ENCODE measurements at places on chromosomes 2 and 18. TPM values are rescaled to one million over a fixed set of nuclear protein-coding genes. Genes with fewer than 3 reads are reported as not detected.

Gene RBM43
- 3.5 TPM for total RNA-seq

Gene PAPOLG
- 6.6 TPM for total RNA-seq

Gene SERPINB13
- not detected for total RNA-seq

Gene MBD2
- 29.3 TPM for total RNA-seq

Gene PAX8
- total RNA-seq, result not detected

Gene NHEJ1
- total RNA-seq, result 31.7 TPM

Gene LINC00305
- total RNA-seq, result not detected

Gene TRIB2
- total RNA-seq, result 5.4 TPM

Gene PLGLB2
- total RNA-seq, result not detected

Gene COQ10B
- 61.2 TPM for total RNA-seq

Data from G401 (cell line).